ENCODE measurements at places on chromosomes 12 and 14.

GRCh38 chr14:92121207-92121669, 268 bp downstream of the NDUFB1 start:
- no peak for DNase-seq

DNA sequence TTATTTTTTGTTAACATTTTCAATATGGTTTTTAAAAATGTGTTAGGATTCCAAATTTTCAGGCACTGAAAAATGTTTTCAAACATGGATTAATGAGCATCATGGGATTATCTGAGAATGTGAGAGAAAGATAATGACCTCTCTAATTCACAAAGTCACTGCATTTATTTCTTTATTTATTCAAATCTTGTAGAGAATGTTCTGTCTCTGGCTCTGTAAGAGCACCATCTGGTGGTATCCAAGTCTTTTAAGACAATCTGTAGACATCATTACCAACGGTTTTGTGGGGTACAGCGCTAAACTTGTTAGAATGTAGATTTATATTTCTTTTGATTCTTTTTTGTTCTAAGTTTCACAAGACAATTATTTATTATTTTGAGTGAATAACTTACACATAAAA, 956.0 kb upstream of the NOVA1 start:
- no peak for DNase-seq

GRCh38 chr14:55884819-55885218, 233.4 kb upstream of the PELI2 start:
- no peak for DNase-seq

GRCh38 chr12:132689227-132689626, 1.8 kb downstream of the PXMP2 start:
- no peak for DNase-seq

GRCh38 chr12:93279565-93280412, 97.9 kb upstream of the NUDT4 start:
- no peak for DNase-seq

- DNase-seq, result no peak
These were observed 65.1 kb upstream of the PRB2 start for GRCh38 chr12:11460343-11461023.

- DNase-seq, result no peak
These were observed 21.7 kb upstream of the LRTM2 start for GRCh38 chr12:1798641-1799020.

- no peak for DNase-seq
These were observed 3.9 kb upstream of the LRP1 start for GRCh38 chr12:57124261-57124877.

- DNase-seq, result no peak
These were observed 149.3 kb upstream of the LRFN5 start for GRCh38 chr14:41457393-41457792.

DNA sequence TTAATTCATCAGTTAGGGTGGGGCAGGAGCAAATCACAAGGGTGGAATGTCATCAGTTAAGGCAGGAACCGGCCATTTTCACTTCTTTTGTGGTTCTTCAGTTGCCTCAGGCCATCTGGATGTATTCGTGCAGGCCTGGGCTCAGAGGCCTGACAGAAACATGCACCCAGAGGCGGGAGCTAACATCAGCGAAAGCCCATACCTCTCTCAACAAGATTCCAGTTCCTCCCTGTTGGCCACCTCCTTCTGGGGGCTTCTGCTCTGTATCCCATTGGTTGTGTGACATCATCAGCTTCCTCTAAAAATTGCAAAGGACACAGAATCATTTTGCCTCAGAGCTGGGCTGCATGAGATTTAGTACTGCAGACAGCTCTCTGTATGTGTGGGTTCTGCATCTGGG, 134.3 kb downstream of the ZNF664 start:
- DNase-seq, result no peak

DNA sequence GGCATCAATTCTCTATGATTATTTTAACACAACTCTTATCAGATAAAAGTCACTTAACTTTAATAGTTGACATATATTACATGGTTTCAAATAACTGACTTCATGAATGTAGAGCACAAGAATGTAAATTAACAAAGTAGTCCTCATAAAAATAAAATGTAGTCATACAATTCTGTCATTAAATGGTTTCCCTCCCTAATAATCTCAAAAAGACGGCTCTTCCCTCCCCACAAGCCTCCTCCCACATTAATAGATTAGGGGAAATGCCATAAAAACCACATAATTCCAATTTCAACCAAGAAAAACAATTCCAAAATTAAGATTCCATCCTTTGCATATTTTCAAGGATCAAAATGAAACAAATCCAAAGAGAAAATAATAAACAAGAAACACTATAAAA, 36.7 kb downstream of the SPTLC2 start:
- no peak for DNase-seq

DNA sequence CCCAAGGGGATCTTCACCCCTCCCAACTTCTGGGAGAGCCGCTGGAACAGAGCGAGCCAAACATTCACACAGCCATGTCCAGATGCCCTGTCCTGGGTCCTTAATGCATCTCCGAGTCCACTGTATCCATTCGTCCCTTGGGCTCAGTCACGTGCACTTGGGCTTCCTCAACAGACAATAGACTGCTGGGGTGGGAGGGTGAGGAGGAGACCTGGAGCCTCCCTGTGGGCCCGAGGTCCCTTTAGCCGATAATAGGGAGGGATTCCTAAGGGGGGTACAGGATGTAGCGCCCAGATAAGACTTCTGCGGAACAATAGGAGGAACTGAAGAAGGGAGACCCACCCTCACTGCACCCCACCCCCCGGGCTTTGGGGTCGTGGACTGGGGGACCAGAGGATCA, 6.7 kb downstream of the ARHGEF25 start:
- DNase-seq, result no peak

DNA sequence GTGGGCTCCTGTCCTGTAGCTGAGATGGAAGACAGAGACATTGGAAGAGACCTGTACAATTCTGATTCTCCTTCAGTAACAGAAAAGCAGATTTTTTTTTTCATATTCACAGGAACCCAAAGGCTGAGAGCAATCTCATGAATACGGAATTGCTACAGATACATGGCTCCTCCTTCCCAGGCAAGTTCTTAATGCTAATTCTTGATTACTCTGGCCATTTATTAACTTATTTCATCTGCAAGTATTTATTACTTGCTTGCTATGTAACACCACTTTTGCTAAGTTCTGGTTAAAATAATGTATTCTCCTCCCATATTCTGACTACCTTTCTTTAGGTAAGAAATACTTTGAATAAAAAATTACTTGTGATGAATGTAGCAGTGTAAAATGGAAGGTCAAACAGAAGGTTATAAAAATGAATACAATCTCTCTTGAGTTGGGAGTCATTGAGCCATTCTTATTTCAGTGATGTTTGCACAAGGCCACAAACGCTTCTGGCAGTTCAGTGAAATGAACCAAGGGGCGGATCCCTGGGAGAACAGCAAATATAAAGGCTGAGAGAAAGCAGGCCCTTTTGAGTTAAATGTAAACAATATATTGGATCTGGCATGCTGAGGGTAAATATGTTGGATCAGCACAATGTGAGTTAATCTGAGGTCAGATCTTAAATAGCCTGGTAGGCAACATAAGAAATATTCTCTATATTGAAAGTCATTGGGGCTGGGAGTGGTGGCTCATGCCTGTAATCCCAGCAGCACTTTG, 37.6 kb downstream of the MUCL1 start:
- peak; percentile 73 for DNase-seq

- no peak for DNase-seq
These were observed 11.5 kb downstream of the UBE2N start for GRCh38 chr12:93430280-93430679.

DNA sequence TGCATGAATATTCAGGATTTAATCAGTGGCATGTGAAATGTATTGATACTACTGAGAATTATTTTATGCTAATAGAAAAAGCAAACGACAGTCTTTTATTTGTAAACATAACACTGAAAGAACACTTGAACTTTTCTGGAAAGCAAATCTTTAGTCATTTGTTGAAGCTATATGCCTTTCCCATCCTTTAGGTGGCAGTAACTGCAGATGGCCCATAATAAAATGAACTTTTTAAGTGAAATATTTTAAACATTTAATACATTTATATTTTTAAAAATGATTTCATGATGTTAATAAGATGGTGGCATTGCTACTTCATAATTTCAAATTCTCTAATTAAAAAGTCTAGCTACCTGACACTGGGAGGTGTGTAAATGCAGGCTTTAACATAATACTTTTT, 13.9 kb upstream of the KRR1 start:
- DNase-seq, result no peak

GRCh38 chr12:130031571-130032189, 127.9 kb upstream of the TMEM132D start:
- no peak for DNase-seq

GRCh38 chr14:68279777-68280233, 460.2 kb downstream of the RAD51B start:
- DNase-seq, result no peak

- no peak for DNase-seq
These were observed 99.9 kb downstream of the FOXN3 start for GRCh38 chr14:89317051-89317691.

DNA sequence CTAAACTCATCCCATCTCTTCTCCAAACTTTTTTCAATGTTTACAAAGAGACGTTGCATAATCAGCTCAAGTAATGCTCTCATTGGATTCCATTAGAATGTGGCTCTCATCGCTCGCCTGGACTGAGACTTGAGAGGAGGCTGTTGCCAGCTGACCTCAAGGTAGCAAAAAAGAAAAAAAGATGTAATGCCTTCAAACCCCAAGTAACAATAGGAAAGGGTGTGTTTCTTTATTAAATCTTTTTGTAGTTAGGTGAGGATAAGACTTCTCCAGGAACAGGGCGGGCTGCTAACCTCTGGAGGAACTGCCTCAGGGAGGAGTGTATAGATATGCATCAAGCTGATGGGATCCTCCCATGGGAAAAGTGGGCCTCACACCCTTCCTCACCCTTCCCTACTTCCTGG, 956 bp upstream of the PTHLH start:
- DNase-seq, result no peak

DNA sequence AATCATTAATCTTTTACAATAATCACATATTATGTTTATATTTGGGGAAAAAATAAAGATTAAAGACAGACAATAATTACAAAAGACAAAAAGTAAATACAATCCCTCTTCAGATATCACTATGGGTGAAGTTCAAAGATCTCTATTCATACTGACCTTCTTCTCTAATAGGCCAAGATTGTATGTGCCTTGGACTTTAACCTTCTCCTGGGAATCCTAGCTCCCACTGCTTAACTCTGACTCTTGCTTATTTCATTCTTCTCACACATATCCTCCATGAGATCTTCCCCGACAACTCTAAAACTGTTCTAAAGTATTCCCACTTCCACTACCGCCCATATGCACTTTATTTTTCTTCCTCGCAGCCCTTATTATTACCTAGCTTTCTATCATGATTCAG, 83.8 kb downstream of the EEA1 start:
- DNase-seq, result no peak

DNA sequence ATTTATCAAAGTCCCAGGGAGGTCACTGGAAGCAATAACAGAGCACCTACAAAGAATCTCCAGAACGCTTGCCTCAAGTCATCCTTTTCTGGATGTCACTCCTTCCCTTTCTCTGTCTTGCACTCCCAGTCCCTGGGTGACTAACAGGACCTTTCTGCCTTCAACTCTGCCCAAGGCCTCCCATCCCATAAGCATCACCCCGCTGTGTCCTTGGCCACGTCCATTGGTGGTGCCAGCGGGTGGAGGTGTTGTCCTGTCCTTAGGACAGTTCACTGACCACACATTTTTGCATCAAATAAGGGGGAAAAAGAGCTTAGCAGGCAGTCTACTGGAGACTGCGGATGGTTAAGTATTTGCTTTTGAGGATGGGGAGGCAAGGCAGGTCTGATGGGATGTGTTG, 23.6 kb upstream of the PLEK2 start:
- no peak for DNase-seq

DNA sequence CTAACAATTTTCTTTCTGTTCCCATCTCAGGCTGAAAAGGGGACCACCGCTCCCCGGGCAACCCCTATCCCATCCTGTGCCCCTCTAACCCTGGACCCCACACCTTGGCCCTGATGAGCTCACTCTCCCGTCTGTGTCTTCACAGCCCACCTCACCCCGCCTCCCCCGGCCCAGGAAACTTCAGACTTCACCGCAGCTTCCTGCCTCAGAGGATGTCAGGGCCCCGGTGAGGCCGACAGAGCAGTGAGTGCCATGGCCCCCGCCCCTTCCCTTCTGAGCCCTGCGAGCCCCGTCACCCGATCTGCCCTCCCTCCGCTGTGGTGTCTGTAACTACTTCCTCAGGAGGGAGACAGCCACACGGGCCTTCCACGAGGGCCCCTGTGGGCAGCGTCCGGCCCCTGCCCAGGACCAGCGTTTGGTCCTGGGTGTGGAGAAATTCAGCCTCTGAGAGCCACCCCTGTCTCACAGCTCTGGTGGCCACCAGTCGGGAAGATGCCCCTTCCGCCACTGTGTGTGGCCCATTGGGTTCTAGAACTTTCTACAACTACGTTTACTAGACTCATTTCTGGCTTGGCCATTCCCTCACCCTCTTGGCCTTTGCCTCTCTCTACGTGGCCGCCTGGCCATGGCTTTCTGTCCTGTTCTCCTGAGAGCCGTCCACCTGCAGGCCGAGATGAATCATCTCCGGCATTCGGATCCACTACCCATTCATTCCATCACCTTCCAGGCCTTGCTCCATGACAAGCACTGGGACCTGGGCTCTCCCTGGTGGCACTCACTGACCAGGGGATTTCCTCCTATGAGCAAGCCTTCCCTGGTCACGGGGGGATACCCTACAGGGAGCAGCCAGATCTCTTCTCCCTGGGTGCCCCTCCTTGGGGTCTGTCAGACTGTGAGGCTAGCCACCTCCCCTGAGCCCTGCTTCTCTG, 3.4 kb downstream of the RHOF start:
- DNase-seq, result no peak

DNA sequence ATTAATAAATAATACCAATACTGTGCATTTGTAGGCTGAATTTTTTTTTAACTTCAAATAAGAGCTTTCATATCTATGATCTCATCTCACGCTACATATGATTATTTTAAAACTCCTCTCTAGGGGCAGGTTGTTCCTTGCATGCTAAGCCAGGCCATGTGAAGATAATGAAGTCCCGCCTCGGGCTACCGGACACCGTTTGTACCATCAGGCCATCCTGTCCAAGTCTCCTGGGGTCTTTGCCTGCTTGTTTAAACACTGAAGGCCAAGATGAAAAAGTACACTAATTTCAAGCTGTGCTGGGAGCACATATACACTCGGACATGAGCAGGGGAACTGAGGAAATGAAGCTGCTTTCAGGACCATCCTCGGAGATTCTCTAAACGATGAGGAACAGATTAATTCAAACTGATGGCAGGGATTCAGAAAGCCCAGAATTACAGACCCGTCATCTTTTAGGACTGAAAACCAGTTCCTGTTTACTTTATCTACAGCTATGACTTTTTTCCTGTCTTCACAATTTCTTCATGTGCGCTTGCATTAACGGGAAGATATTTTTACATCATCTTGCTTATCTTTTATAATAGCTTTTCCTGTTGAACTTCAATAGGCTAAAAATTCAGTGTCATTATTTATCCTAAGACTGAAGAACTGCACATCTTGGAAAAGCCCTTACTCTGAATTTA, 6.3 kb upstream of the ABHD12B start:
- DNase-seq, result no peak

- no peak for DNase-seq
These were observed 177.1 kb downstream of the CACNA1C start for GRCh38 chr12:2229661-2230539.
